ENCODE measurements at places on chromosomes 5 and 9. TPM values are rescaled to one million over a fixed set of nuclear protein-coding genes. Genes with fewer than 3 reads are reported as not detected.

ASS1 gene
- not detected for total RNA-seq

IL3 gene
- not detected for total RNA-seq

ARPC5L gene
- total RNA-seq, result 48.6 TPM

GEMIN5 gene
- 8.0 TPM for total RNA-seq

TAF11L12 gene
- not detected for total RNA-seq

PITX1 gene
- not detected for total RNA-seq

PDCD1LG2 gene
- 1.1 TPM for total RNA-seq

GFPT2 gene
- not detected for total RNA-seq

ZNF300 gene
- 0.54 TPM for total RNA-seq

PRLR gene
- not detected for total RNA-seq

SHROOM1 gene
- 0.12 TPM for total RNA-seq

FIBCD1 gene
- total RNA-seq, result not detected

ESM1 gene
- total RNA-seq, result 0.42 TPM

GPR151 gene
- not detected for total RNA-seq

FKBP15 gene
- total RNA-seq, result 24.9 TPM

ACTBL2 gene
- not detected for total RNA-seq

KCNV2 gene
- not detected for total RNA-seq

PPP3R2 gene
- total RNA-seq, result not detected

FBLL1 gene
- total RNA-seq, result not detected

PLAC8L1 gene
- total RNA-seq, result 0.67 TPM

ZNF618 gene
- total RNA-seq, result 0.86 TPM

GAPT gene
- 1.1 TPM for total RNA-seq

MYORG gene
- total RNA-seq, result 0.64 TPM

TRPM3 gene
- total RNA-seq, result not detected

KCNT1 gene
- not detected for total RNA-seq
